ENCODE measurements at places on chromosomes 7 and 10.

- DNase-seq = no peak
These were observed 132.2 kb upstream of the FAM20C start for GRCh38 chr7:60017-60675.

- DNase-seq = no peak
These were observed 30.9 kb upstream of the VDAC2 start for GRCh38 chr10:75179657-75180177.

GRCh38 chr7:94962661-94963060 is 55.3 kb downstream of the PPP1R9A start:
- DNase-seq = no peak

- DNase-seq = no peak
These were observed 256.4 kb upstream of the PHYHIPL start for GRCh38 chr10:58919927-58920654.

DNA sequence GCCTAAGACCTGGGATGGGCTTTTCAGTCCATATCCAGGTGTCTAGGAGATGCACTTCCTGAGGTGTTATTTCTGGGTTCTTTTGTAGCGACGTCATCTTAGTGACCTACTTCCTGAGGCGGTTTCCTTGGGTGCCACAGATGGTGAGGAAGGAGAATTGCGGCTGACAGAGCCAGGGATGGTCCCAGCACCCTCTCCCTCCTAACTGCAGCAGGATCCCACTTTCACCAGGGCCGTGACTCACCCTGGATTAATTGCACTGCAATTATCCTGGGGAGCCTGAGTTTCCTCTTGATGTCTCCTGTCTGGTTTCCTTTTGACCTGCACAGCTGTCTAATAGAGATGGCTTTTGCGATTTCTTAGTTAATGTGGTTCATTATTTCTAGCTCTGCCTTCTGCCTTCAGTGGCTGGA is 271.7 kb downstream of the TCF7L2 start:
- DNase-seq = no peak

- DNase-seq = no peak
These were observed 3.2 kb downstream of the ABCC2 start for GRCh38 chr10:99785646-99786045.

- no peak for DNase-seq
These were observed 22.8 kb downstream of the SLC39A12 start for GRCh38 chr10:17974505-17974904.

Data from NCI-H774 (cell line).